ENCODE measurements at places on chromosomes 12 and 14.
A peak's percentile ranks its signal among the peaks of the same experiment; 100 is the strongest.

GRCh38 chr14:87581298-87581697 lies 411.7 kb downstream of the GALC start:
- DNase-seq, result no peak

DNA sequence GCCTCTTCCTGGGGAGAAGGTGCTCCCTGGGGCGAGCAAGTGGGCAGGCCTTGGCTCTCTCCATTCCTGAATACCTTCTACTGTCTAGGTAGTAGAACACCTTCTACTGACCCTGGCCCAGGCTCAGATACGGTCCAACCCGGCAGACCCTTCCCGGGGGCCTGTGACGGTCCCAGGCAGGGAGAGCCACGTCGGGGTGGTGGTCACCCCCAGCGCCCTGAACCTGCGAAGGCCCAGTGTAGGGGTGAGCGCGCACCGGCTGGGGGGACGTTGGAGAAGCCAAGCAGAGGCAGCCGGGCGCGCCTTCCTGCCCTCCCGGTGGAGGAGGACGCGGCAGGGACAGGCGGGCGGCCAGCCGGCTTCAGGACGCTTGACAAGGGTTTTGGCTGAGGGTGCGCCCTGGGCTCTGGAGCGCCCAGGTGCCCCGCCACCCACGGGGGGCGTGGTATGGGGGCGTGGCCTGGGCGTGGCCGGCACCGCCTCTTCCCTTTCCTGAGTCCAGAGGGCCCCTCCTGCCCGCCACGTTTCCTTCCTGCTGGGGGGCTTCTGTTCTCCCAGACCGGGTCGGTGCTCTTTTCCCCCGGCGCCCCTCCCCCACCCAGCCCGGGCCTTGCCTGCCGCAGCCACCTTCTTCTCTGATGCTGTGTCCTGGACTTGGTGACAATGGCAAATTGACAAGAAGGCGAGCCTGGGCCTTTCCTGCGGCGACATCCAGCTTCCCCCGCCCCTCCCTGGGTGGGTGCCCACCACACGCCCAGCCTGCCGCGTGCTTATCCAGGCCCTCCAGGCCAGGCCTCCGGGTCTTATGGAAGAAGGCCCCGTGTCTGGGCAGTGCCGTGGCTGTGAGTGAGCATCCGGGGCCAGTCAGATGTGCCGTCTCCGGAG lies 24.5 kb upstream of the PPP1R13B start:
- peak; percentile 75 for DNase-seq

GRCh38 chr14:87784386-87784785 lies 208.6 kb downstream of the GALC start:
- no peak for DNase-seq

DNA sequence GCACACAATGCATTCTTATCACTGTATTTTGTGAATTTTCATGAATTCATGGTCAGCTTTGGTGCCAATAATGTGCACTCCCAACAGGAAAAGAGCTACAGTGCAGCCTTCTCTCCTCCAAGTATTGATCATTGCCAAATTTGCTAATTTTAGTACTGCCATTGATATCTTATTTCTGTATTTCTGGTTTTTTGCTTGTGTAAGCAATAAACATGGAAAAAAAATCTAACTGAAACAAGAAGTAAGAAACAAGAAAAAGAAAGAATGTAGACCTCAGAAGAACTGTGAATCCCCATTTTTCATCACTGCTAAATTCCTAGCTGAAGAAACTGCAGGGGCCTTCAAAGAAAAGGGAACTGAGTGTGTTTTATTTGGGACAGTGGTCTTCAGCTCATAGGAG lies 161.2 kb downstream of the METTL25 start:
- no peak for DNase-seq

DNA sequence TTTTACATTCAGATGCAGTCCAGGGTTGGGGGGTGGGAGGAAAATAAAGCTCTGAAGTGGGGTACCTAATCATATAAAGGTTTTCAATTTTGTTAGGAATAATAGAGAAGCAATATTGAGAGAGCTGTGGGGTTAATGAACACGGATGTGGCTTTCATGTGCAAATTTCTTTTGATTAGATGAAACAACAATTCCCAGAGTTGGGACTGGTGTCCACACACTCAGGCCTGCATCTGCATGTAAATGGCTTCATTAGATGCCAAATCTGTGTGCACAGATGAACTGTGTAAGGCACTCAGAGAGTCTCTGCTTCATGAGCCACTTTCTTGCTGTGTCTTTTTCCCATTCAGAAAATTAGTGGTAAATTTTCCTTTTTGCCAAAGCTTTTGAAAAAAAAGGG lies 377.1 kb upstream of the NOVA1 start:
- no peak for DNase-seq

- DNase-seq, result no peak
These were observed 61.5 kb upstream of the RASSF8 start for GRCh38 chr12:25896981-25897380.

GRCh38 chr12:108801736-108802100 lies 55.7 kb downstream of the SSH1 start:
- no peak for DNase-seq

DNA sequence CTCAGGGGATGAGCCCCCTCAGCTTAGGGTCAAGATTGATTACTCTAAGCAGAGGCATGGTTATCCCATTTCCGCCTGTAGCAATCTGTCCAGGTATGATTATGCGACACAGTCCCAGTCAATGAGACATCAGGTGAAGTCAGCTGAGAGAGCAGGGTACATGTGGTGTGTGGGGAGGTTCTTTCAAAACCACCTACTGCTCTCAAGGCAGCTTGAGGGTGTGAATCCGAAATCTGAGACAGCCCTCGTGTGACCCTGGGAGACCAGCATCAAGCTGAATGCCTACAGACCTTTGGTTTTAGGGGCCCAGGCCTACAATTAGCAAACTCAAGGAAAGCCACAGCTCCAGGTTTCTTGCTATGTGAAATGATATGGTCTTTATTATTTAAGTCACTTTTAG lies 275.7 kb downstream of the ITPR2 start:
- no peak for DNase-seq

DNA sequence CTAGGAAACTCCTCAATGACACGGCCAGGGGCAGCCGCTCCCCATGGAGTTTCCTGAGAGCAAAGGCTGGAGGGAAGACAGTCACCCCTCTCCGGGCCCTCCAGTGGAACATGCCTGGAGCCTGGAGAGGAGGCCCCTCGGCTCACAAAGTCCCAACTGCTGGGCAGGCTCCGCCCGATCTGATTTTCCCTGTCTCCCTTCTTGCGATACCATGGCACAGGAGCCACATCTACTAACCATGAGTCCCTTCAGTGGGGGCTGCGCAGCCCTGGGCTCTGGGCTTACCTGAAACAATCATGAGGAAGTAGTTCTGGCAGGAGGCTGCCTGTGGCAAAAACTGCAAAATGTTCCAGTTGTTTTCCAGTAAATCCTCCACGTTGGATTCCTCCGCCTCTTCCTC lies 15.3 kb downstream of the P2RX2 start:
- DNase-seq, result no peak

DNA sequence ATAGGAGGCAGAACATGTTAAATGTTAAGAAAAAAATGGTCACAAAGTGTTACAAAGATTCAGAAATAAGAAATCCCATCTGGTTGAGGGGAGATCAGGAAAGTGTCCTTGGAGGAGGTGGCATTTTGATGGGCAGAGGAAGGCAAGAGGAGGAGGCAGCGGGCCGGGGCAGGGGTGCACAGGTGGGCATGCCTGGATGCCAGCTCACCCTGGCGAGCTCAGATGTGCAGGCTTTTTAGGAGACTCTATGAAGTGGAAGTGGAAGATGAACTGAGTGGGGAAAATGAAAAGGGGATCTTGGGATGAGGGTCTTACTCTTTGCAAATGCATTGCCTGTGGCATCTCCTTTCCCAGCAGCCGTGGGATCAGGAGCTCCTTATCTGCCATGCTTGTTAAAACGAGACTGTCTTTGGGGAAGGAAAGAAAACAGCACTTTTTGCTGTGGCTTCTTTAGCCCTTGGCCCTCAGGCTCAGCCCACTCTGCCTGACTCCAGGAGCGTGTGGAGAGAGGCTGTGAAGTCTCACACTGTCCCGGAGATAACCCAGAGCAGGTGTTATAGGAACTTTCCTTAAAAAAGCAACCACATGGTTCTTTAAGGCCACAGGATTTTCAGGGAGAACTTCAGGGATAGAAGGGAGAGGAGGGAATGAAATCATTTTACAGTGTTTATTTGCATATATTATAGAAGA lies 62.6 kb downstream of the ELK3 start:
- DNase-seq, result no peak

DNA sequence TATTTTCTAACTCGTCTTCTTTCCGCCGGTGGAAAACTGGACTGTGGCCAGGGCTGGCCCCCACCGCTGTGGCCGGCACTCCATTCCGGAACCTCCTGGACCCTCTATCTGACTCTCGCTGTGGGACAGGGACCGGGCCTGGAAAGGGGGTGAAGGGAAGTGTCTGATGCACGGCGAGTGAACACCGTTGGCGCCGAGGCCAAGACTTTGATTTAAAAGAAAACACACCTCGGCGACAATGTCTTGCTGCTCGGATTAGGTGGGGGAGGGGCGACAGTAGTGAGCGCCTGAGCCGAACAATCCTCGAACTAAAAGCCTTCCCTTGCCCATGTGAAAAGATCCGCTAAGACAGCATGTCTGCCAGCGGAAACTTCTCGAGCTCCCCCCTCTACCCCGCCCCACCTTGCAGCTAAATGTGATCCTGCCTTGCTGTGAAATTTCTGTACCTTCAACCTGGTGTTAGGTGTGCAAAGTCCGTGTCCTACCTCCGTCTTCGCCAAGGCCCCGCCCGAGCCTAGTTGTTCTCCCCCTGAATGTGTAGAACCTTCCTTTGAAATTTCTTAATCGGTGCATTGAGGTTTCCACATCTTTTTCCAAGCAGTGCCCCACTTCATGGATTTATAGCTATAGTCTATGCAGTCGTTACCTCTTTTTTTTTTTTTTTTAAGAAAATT lies 862 bp upstream of the HOTAIR start:
- DNase-seq, result no peak

DNA sequence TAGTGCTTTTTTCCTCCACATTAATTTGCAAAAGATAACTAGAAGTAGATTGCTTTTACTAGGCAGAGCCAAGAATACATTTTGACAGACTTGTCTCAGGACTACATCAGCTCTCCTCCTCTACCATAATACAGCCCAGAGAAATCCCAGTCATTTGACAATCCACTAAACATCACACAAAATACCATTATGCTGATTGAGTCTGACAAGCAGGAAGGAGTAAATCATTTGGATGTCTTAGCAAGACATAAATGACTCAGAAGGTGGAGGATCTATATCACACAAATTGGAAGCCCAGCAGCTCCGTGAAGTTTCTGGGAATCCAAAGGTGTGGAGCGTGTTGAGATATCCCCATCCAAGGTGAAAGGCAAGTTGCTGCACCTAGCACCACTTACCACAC lies 75.4 kb upstream of the FKBP4 start:
- no peak for DNase-seq

- no peak for DNase-seq
These were observed 72.5 kb downstream of the PHLDA1 start for GRCh38 chr12:75959060-75959459.

DNA sequence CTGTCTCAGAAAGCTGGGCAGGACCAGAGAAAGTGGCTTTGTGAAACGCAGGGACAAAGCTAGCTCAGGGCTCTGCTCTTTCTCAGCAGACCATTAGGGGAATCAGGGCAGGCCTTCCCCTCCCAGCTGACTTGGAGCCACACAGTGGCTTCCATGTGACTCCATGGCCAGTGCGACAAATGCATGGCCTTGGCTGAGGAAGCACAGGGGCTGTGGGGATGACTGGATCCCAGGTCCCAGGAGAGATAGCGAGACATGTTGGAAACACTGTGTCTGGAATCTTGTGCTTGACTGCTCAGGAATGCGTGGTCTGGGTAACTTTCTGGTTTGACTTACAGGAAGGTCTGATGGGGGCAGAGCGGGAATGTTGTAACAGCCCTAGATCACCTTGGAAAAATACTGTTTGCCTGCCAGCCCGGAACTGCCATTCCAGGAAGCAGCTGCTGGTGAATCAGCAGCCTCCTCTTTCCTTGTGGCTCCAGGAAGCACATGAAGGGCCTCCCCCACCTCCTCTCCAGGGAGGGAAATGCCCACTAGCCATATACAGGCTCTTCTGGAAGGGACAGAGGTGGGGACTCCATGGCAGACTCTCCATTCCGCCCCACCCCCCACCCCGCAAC lies 133.5 kb upstream of the HIF1A start:
- DNase-seq, result no peak

DNA sequence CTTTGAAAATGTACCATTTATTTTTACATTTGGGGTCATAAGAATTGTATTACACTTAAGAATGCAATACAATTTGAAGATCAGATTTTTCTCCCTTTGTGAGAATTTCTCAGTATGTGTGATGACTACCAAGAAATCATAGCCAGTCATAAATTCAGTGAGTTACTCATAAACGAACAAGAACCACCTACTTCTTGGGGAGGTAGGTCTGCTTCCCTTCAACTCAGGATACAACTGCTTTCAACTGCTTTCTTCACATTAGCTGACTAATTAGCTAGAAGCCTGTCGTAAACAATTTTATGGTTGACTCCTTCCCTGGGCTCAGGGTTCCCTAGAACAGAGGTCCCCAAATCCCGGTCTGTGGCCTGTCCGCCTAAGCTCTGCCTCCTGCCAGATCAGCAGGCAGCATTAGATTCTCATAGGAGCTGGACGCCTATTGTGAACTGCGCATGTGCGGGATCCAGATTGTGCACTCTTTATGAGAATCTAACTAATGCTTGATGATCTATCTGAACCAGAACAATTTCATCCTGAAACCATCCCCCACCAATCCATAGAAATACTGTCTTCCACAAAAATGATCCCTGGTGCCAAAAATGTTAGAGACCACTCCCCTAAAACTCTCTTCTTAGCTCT lies 3.7 kb downstream of the ANG start:
- DNase-seq, result no peak

GRCh38 chr14:61841145-61841544 lies 78.9 kb downstream of the SNAPC1 start:
- DNase-seq, result peak; percentile 3

DNA sequence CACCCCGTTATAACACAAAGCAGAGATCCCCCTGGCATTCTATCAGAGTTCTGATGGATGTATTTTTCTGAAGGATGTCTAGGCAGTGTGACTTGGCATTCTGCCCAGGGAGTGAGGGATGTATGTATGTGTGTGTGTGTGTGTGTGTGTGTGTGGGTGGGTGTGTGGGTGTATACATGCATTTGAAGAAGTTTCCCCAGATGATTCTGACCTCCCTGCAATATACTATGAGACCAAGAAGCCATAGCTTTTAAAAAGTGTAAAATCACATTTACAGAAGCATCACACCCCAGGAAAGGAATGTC lies 59.7 kb upstream of the NAP1L1 start:
- peak; percentile 92 for DNase-seq

DNA sequence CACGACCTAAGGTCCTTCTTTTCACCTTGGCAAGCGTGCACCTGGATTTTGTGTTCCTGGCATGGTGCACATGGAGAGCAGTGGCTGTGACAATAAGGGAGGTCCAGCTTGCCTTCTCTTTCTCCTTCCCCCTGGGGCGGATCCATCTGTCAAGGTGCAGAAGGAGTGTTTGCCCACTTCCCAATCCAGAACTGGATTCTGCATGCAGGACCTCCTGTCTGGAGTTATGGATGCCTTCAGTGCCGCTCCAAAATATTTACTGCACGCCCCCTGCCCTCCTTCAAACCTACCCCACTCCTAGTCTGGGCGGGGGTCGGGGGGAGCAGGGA lies 192.7 kb downstream of the DPF3 start:
- DNase-seq, result no peak

GRCh38 chr12:108966378-108967151 lies 54.3 kb downstream of the SVOP start:
- DNase-seq, result no peak

- DNase-seq, result no peak
These were observed 386.2 kb downstream of the DIO2 start for GRCh38 chr14:79825046-79825521.

Data from RPMI8226 (cell line).